Activated CD4-positive, alpha-beta T cell treated with anti-CD3 and anti-CD28 coated beads, Interleukin-2, amount 10 ng/mL, durations not matched to agents 7 days and 5 days (primary cell): ENCODE measurements at places on chromosomes 7 and 10.
A peak's percentile ranks its signal among the peaks of the same experiment; 100 is the strongest.

- no peaks in the 10 kb centered on the region for H3K4me1 ChIP-seq
- no peaks in the 10 kb centered on the region for H3K27me3 ChIP-seq
- H3K27ac ChIP-seq, result no peak overlapping the region
- no peaks in the 10 kb centered on the region for H3K36me3 ChIP-seq
- no peak for DNase-seq
- H3K4me3 ChIP-seq, result no peak overlapping the region
Observed at GRCh38 chr7:125355899-125356298, 426.3 kb upstream of the POT1 start.

- no peak overlapping the region for H3K4me3 ChIP-seq
- peaks cover 7% of the 10 kb centered on the region for H3K4me1 ChIP-seq
- H3K27ac ChIP-seq, result no peak overlapping the region
- no peaks in the 10 kb centered on the region for H3K36me3 ChIP-seq
- H3K27me3 ChIP-seq, result peaks cover 8% of the 10 kb centered on the region
- no peak for DNase-seq
Observed at GRCh38 chr7:75644589-75644988, 94.2 kb downstream of the HIP1 start.

DNA sequence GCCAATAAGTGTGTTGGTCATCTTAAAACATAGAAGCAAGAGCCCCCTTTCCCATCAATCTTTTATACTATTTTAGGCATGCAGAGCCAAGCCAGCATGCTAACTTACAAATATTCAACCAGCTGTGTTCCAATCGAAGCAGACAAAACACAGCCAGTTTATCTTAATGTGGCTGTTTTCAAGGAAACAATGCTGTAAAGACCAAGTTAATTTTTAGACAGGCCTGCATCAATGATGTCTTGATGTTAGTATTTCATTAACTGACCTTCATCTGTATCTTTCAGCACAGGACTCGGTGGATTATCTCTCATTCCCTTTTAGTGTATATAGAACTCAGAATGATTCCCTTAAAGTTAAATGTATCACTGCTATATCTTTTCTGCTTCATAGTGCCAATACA, 262.0 kb upstream of the ZWINT start:
- peaks cover 11% of the 10 kb centered on the region for H3K4me1 ChIP-seq
- H3K27me3 ChIP-seq, result no peaks in the 10 kb centered on the region
- H3K4me3 ChIP-seq, result no peak overlapping the region
- DNase-seq, result no peak
- H3K27ac ChIP-seq, result peak overlapping the region; percentile 76

GRCh38 chr10:7401156-7401555, 9.7 kb downstream of the SFMBT2 start:
- peaks cover 57% of the 10 kb centered on the region for H3K36me3 ChIP-seq
- no peak for DNase-seq
- H3K27me3 ChIP-seq, result no peaks in the 10 kb centered on the region
- H3K27ac ChIP-seq, result no peak overlapping the region

- H3K36me3 ChIP-seq, result peaks cover 3% of the 10 kb centered on the region
- H3K27ac ChIP-seq, result no peak overlapping the region
- peaks cover 34% of the 10 kb centered on the region for H3K4me1 ChIP-seq
- DNase-seq, result no peak
- no peak overlapping the region for H3K4me3 ChIP-seq
Observed at GRCh38 chr7:22150221-22150620, 204.5 kb upstream of the CDCA7L start.

DNA sequence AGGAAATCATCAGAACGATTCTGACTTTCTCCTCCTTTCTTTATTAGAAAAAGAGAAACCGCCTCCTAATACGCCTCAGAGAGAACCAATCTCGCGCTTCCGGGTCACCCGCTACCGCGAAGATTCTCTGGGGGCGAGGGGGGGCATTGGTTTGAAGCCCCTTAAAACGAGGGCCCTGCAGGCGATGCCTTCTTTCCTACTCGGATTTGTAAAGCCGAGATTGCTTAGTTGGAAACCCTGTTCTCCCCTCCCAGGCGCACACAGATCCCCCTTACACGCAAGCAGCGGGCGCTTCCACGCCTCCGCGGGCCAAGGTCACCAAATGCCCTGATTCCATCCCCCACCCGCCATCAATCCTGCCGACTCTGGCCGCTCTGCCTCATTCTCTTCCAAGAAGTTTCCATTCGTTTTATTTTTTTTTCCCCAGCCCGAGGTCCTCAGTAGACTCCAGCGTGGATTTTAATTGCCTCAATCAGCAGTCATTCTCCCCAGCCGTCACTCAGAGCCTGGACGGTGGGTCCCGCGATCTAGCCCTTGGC, 1.1 kb upstream of the GAD2 start:
- no peak overlapping the region for H3K27ac ChIP-seq
- H3K4me1 ChIP-seq, result peaks cover 27% of the 10 kb centered on the region
- peak overlapping the region; percentile 32 for H3K4me3 ChIP-seq
- no peak for DNase-seq

DNA sequence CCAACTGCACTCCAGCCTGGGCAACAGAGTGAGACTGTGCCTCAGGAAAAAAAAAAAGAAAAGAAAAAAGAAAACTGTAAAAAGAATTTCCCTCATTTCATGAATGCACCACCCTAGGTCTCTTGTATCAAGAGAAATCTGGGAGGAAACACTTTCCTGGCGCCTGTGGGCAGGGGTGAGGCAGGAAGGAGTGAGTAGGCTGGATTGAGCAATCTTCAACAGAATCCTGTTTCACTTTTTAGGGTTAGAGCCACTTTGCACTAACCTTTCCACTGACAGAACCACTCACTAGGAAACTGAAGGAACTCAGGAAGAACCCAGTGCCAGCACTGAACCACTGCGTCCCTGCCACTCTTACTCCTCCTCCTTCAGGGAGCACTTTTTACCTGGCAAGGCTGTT, 282.1 kb downstream of the CCDC3 start:
- H3K4me3 ChIP-seq, result no peak overlapping the region
- H3K4me1 ChIP-seq, result peaks cover 12% of the 10 kb centered on the region
- peaks cover 4% of the 10 kb centered on the region for H3K36me3 ChIP-seq
